ENCODE measurements at places on chromosomes 3 and 15.

GRCh38 chr3:49668414-49668797 lies 5.7 kb upstream of the APEH start:
- DNase-seq, result no peak

GRCh38 chr3:194087995-194088855 lies 47.7 kb upstream of the HES1 start:
- no peak for DNase-seq

DNA sequence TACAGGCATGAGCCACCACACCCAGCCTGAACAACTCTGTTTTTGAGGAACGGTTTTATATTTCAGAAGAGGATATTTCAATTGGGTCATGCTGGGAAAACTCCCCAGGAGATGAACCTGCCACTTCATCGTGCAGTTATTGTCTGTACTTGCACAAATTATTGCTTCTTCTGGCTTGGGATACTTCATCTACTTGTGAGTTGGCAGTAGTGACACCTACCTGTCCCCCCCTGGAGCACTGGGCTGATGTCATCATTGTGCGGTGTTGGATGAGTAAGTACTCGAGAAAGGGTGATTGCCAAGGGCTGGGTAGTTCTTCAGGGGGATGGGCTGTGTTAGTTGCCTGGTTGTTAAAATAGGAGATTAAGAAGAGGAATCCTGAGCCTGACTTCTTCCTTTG lies 85.1 kb upstream of the SAMMSON start:
- DNase-seq, result no peak

DNA sequence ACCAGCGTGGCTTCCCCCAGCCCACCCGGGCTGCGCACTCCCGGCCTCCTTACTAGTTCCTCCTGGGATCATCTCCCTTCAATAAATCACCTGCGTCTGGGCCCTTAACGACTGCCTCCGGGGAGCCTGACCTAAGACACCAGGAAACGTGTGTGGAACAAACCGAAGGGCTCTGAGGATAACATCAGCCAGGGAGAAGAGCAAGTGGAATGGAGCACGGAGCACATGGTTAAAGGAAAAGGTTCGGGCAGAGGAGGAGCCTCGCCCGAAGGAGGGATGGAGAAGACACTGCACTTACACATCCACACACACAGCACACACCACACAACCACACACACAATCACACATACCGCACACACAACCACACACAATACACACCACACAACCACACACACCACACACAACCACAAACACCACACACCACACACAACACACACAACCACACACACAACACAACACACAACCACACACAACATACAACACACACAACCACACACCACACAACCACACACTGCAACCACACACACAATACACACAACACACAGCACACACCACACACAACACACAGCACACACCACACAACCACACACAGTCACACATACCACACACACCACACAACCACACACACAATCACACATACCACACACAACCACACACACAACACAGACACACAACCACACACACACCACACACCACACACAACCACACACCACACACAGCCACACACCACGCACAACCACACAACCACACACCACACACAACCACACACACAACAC lies 24.7 kb downstream of the CPN2 start:
- DNase-seq, result peak; percentile 11
